DMS53 (cell line): ENCODE measurements at places on chromosomes 12 and 14.

DNA sequence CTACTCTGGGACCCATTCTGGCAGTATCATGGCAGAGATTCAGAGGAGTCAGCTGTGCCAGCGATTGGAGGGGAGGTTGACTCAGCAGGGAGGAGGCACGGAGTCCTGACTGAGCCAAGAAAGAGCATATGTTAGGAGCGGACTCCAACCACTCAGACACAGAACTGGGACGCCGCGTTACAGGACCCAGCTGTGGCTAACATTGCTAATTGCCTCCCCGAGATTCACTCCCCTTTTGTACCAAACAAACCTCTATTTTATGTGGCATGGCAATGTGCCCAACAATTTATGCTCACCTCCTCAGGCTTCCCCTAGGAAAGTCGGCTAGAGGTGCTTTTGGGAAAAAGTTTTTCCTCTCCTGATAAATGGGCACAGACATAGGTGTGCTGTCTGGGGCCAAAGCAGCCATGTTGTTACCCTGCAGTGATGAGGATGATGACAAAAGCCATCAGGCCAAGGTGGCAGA, 15.2 kb upstream of the CLIP1 start:
- DNase-seq: no peak

DNA sequence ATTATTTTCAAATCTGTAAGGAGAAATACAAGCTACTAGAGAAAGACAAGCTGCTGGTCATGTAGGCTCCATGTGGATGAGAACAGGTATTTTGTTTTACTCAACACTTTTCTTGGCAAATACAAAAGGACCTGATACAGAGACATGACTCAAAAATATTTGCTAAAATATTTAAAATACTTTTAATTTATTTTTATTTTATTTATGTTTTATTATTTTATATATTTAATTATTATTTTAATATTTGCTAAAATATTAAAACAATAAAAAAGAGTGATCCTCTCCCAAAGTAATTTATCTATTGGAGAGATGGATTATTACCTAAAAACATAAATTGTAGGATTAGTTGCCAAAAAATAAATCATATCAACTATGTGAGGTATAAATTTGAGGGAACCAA, 808.9 kb upstream of the SEL1L start:
- no peak for DNase-seq

DNA sequence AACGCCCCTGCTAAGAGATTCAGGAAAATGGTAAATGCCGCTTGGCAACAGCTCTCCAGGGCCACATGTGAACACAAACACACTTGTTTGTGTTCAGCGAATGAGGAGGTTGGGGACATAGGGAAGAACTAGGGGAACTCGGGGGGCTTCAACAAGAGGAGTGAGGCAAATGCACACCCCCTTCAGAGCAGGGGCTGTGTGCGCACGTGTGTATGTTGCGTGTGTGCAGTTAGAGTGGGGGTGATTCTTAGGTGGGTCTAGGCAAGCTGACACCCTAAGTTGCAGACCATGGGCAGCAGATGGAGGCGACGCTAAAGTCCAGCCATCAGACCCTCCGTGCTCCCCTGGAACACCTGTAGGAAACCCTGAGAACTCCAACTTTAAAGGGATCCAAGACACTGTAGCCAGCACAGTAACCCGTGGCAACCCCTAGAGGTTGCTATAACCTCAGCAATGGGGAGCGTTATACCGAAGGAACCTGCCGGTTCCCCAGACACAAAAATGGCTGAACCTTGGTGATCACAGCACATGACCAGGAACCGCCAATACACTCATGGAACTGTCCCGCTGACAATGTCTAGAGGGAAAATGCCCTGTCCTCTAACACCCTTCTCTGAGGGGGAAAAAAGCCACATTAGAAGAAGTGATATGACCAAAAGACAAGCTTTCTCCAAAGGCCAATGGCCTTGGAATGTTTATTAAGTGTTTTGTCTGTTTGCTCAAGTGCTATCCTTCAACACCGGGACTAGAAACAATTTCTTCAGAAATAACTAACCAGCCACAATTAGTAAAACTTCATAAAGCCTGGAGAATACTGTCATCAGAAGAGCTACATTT, 86.5 kb upstream of the CEP83 start:
- DNase-seq: peak; percentile 93

- no peak for DNase-seq
Measured at GRCh38 chr12:128643155-128643554, 180.6 kb downstream of the SLC15A4 start.

GRCh38 chr14:56094076-56094475, 24.1 kb upstream of the PELI2 start:
- DNase-seq: no peak

- DNase-seq: no peak
Measured at GRCh38 chr14:97329701-97330100, 532.5 kb downstream of the VRK1 start.
